ENCODE measurements at places on chromosomes 5 and 9.
A peak's percentile ranks its signal among the peaks of the same experiment; 100 is the strongest.

DNA sequence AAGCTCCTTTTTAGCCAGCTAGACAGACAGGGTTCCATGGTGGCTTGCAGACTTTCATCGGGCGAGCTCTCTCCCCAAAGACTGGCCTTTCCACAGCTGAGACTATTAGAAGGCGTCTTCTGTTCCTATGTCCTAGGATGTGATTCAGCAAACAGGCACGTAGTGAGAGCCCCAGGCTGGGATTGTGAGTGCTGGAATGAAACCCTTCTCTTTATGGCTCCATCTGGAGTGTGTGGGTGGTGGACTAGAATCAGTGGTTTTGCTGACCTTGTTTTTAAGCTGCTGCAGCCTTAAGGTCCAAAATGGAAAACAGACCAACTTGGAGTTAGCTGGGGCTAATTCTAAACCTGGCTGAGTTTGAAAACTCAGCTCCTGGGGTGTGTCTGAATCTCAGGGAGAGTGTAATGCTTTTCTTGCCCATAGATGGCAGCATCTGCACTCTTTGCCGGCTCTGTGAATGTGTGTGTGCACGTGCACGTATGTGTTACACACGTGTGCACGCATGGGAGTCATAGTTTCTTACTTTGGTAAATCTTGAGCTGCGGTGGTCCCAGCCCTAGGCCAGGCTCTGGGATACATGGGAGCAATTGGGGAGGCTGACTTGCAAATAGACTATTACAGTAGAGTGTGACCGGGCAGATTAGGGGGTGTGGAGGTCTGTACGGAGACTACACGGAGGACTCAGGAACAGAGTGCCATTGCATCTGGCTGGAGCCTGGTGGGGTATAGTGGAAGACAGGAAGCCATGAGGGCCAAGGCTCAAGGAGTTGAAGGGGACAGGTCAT, 10.7 kb downstream of the GSN start:
- DNase-seq, result peak; percentile 19

GRCh38 chr5:72452515-72453245, 54.5 kb downstream of the ZNF366 start:
- DNase-seq, result no peak

GRCh38 chr9:107905308-107906020, 415.9 kb upstream of the KLF4 start:
- DNase-seq, result no peak

DNA sequence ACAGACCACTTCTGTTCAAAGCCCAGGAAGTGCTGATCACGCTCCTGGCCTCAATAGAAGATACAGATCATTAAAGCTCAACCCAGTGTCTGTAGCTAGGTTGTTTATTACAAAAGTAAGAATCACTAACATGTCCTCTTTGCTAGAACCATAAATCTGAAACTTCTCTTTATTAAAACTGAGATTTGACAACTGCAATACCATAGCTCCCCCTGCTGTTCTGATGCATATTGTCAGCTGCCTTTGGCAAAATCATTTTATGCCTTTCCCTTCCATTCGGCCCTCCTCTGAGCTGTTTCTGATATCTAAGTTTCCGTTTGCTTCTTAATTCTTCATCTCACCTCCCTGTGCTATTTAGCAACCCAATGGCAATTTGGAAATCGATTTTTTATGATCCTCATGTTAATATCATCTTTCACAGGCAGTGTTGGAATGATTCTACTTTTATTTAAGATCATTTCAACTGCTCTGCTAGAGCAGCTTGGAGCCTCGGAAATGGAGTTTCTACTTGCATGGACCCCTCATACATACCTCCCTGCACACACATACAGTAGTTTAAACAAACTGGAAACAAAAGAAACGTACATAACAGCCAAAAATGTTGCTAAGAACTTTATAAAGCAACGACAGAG, 998.8 kb downstream of the MAT2B start:
- DNase-seq, result no peak

GRCh38 chr5:139984816-139985215, 58.3 kb downstream of the NRG2 start:
- DNase-seq, result no peak

GRCh38 chr9:20573023-20573422, 49.3 kb downstream of the MLLT3 start:
- no peak for DNase-seq

DNA sequence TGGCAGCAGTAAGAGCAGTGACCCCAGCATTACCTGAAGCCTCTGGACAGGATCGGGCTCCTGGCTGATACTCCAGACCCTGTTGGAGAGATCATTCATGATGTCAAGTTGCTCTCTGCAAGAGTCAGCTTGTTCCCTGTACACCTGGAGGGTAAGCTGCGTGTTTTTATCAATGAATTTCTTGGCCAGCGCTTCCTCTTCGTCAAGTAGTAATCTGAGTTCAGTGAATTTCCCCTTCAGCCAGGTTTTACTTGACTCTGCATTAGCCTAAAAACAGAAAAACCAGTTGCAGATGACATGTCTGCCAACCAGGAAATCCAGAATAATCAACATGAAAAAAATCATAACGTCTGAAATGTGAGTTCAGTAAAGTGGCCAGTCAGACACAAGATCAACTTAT, 19.1 kb downstream of the TRIM14 start:
- no peak for DNase-seq

Measured in stimulated activated CD4-positive, alpha-beta T cell treated with anti-CD3 and anti-CD28 coated beads, Interleukin-4, amount 100 ng/mL, for 4 hours (primary cell).